Stimulated activated CD4-positive, alpha-beta T cell treated with anti-CD3 and anti-CD28 coated beads, Interleukin-1b, Interleukin-23, amount 100 ng/mL, for 1 hour (primary cell): ENCODE measurements at places on chromosomes 7 and 10.

DNA sequence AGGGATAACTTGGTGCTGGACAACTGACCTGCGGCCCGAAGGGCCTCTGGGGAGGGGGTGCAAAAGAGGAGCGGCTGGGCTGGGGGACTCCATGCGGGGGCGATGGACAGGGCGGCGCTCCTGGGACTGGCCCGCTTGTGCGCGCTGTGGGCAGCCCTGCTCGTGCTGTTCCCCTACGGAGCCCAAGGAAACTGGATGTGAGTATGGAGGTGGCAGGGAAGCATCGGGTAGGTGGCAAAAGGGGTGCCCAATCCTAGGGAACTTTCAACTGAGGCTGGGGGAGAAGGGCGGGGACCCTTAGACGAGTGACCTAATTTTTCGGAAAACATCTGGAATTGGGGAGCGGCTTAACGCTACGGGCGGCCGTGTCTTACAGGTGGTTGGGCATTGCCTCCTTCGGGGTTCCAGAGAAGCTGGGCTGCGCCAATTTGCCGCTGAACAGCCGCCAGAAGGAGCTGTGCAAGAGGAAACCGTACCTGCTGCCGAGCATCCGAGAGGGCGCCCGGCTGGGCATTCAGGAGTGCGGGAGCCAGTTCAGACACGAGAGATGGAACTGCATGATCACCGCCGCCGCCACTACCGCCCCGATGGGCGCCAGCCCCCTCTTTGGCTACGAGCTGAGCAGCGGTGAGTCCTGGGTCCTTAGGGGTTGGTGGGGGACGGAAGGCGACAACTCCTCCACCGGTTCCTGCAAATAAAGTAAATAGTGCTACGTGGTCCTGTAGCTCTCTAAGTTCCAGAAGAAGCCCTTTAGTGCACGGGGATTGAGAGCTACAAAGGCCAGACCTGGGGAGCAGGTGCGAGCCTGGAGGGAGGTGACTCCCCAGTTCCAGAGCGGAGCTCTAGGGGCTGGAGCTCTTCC is 622 bp downstream of the WNT16 start:
- no peak for DNase-seq

- no peak for DNase-seq
These were observed 214.4 kb downstream of the CREB5 start for GRCh38 chr7:28626624-28627262.

DNA sequence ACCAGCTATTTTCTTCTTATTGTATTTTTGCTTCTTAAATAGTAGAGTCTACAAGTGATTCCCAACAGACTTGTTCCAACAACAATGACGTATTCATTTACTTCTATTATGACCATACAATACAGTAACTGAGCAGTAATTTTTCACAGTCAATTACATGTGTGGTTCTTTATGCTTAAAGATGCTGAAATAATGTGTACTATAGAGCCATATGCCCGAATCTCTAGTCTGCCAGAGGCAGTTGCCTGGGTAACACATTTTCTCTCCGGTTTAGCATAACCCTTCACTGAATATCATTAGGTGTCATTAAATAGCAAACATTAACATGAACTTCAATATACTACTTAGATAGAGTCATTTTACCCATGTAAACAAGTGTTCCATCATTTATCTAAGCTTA is 75.0 kb downstream of the SLC25A13 start:
- DNase-seq = no peak

DNA sequence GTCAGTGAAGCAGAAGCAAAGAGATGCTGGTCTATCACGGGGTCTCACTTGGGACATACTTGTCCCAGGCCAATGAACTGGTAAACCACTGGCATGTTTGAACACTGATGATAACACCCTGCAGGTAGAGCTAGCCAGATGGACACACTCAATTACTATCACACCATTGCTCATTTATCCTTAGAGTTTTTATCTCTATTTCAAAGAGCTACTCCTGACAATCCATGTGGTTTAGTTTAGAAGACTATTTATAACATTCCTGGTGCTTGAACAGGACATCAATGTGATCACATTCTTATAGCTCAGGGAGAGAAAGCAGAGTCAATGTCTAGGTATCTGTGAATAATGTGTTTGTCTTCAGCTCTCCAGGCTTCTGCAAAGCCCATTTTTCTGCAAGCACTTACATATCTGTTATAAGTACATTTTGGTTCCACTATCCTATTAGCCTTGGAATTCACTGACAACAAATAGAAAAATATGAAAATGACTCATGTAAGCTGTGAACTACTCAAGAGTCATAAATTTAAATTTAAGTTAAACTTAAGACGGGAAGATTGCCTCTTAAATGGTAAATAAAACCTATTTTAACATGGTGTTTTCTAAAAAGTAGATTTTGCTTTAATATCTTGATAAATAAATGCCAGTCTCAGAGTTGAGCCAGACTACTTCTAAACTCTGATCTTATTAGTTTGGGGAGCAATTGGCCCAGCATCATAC is 106.7 kb upstream of the MBL2 start:
- DNase-seq = no peak

DNA sequence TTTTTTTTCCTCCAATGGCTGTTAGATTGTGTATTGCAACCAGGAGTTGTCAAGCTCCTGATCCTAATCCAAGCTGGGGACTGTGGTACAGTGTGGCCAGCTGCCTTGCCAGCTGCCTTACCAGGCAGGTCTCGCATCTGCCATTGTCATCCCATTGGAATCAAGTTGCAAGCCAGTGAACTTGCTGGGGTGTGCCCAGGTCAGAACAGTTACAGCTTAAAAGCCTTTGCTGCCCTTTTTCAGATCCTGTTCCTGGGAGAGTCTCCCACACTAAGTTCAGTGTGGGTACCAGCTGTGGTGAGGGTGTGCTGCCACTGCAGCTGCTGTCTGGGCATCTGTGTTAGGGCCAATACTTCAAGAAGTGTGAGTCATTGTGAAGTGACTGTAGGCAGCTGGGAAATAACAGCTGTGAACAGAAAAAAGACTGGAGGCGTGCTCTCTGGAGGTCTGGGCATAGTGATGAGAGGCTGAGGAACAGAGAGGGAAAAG is 72.8 kb downstream of the CCNY start:
- no peak for DNase-seq

DNA sequence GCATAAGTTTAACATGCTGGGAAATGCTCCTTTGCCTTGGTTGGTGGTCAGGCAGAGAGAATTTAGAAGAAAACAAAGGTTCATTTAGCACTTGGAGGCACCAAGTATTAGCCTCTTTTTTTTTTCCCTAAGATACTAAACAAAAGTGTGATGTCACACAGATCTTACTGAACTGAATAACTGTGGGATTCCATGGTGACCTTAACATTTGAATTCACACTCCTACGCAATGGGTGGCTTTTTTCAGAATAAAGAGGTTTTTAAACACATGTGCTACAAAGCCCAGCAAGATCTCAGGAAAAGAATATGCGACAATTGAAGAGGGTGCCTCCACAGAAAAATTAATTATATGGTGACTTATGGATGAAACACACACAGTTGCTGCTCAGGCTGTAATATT is 133.4 kb upstream of the ABCB5 start:
- no peak for DNase-seq

- DNase-seq = no peak
These were observed 25.4 kb upstream of the ELN start for GRCh38 chr7:74002474-74003017.

DNA sequence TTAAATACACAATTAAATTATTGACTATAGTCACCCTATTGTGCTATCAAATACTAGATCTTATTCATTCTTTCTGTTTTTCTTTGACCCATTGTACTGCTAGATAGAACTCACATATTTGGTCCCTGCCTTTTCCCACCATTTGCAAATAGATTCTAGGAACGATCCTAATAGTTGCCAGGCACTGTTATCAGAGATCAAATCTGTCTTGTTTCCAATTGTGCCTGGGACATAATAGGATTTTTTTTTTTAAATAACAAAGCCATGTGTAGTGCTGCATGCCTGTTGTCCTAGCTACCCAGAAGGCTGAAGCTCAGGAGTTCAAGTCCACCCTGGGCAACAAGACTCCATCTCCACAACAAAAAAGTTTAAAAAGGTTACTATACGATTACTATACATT is 72.0 kb downstream of the C1GALT1 start:
- DNase-seq = no peak

DNA sequence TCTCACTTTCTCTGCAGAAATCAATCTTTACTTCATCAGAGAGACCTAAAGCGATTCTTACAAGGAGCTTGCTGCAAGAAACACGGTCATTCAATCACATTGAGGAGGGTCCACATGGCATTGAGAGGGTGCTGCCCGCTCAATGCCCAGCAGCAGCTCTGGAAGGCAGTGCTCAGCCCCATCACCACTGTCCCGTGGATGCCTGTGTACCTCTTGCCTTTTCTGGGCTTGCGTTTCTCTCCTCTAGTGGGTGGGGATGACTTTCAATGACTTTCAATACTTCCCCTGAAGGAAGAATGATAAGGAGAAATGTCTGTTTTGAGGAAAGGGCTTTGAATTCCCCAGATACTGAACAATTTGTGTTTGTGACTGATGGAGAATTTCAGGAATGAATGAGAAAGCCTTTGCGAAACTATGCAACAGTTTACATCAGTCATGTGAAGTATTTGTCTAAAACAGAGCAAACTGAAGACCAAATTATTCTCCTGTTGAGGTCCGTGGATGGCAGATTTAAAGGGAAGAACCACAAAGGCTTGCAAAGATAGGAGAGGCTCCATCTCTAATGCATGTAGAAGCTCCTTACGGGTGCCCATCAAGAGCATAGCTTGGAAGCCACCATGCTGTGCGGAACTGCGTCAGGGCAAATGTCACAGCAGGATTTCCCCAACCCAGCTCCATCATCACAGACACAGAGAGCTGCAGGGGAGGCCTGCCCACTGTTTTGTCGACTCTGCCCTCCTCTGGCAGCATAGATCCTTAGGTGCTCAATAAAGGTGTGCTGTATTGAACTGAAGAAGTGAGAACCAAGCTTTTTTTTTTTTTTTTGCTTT is 6.6 kb upstream of the ZNF22 start:
- no peak for DNase-seq

DNA sequence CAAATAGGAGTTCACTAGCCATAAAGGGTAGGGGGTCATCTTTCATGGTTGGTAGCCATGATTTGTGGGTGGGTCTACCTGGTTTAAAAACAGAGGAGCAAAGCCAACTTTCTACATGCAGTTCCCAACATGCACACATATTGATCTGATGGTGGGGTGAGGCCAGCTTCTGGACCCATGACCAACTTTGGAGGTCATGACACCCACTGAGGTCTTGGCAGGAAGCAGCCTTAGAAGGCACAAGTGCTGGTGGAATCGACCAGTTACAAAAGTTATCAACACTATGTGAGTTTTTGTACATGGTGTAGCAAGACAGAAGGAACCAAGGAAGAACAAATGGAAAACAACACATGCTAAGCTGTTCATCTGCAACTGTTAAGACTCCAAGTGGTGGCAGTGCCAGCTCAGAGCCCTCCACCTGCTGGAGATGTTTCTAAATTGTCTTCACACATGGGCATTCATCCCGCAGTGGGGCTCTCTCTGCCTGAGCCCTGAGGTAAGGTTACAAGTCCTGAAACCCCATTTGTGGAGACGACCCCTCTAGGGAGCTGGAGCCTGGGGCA is 101.1 kb upstream of the TCF7L2 start:
- no peak for DNase-seq

GRCh38 chr10:128575761-128576160 is 449.5 kb upstream of the MKI67 start:
- no peak for DNase-seq

DNA sequence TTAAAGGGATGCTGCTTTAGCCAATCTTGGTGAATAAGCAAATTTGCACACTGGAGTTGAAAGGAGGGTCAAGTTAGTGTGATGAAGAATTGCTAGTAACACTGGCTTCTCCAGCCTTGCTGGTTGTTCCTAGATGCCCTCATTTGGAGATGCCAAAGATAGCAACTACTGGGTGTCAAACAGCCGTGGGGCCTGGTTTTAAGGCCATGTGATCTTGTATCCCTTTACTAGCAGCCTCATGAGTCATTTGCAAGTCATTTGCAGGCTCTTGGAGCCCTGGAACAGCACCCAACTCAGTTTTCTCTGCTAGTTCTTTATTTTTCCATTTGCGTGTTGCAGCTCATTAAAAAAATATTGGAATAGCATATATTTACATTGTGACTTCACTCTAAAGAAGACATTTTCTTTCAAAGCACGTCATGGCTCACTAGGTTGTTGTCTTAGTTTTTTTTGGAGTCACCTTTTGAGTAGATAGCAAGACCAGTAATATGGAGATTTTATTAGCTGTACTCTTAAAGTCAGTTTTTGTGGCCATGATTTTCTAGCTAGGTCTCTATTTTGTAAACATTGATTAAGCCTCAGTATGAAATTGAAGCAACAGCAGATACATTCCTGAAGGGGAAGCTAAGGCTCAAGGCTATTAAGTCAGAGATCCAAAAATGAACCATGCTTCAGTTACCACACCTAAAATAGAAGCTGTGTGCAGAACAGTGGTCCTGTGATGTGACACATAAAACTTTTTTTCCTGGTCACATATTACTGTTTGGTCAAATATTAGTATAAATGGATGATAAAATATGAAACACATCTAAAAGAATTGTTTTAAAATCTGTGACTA is 1.3 kb downstream of the LSMEM1 start:
- DNase-seq = no peak

DNA sequence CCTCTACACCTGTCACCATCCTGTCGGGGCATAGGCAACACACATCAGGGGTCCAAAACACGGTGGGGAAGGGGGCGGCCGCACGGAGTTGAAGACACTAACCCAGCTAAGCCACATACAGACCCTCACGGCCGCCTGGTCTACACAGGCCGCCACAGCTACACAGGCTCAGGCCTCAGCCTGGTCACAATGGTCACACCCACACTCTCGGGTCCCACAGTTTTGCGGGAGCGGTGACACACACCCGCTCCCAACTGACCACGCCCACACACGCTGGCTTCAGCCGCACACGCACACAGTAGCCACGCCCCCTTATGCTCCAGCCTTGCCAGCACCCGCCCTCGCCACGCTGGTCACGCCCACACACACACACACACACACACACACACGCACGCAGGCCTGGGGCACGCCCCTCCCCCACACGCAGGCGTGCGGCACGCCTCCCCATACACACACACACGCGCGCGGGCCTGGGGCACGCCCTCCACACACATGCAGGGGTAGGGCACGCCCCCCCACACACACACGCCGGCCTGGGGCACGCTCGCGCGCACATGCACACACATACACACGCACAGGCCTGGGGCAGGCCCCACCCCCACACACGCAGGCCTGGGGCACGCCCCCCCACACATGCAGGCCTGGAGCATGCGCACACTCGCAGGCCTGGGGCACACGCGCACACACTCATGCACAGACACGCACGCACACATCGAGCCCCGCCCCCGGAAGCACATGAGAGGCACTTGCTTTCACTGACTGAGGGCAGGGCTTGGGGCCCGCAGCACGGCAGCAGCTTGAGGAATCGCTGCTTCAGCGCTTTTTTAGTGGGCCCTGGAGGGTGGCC is 12.3 kb upstream of the OGA start:
- peak; percentile 89 for DNase-seq
